ENCODE measurements at places on chromosomes 4 and X. TPM values are rescaled to one million over a fixed set of nuclear protein-coding genes. Genes with fewer than 3 reads are reported as not detected.

Gene HCCS
- 25.9 TPM for total RNA-seq

GRCh38 chr4:146029147-146029546 lies 90.5 kb upstream of the ZNF827 start:
- no peak for DNase-seq

Gene NHSL2
- total RNA-seq: 2.2 TPM

DNA sequence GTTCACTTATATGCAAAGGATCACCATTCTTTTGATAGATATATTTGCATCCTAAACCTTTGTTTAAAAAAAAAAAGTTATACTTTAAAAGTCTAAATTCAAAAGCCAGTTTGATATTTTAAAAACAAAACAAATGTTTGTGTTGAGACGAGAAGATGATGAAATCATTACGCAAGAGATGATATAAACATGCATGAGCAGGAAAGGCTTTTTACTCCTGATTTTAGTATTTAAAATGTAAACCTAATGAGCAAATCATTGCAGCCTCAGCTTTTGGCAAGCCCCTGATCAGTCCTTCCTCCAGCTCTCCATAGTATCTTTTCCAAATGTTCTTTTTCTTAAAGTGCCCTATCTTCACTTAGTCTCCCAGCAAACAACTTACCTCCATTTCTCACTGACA lies 115.6 kb downstream of the ARAP2 start:
- no peak for DNase-seq

Gene FAM156A
- total RNA-seq: 22.6 TPM
